Activated gamma-delta T cell treated with Interleukin-2 at 50 U/mL for 16 hours (primary cell): ENCODE measurements at places on chromosomes 7 and 10.

DNA sequence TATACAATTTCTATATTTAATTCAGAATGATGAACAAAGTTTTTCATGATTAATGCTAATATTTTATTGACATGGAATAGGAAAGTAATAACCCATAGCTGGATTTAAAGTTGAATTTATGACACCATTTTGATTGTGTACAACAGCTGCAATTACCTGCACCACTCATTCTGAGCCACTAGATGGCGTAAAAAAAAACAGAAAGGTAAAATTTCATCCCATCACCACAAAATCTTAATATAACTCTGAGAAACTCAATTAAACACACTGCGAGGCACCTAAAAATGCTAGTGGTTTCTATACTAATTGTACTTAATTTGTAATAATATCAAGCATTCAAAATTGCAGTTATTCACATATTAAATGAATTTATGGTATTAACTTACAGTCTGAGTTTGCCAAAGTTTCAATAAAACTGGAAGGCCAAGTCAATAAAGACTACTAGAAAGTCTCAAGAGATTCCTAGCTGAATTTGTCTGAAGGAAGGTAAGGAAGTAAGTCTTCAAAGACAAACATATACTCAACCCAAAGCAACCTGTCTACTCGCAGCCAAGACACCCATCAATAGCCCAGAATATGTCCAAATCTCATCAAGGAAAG lies 182.5 kb downstream of the SKAP2 start:
- no peak for DNase-seq

- no peak for DNase-seq
These were observed 37.4 kb downstream of the RGS10 start for GRCh38 chr10:119505131-119505551.

- DNase-seq, result peak; percentile 86
These were observed at the start of gene LRRD1 for GRCh38 chr7:92178928-92179924. Gene LRRD1 (minus strand): TSS chr7:92179142. CDS start chr7:92165202, 13,940 bp downstream.

GRCh38 chr10:28812384-28813372 lies 135.4 kb downstream of the BAMBI start:
- no peak for DNase-seq

GRCh38 chr10:86992929-86993328 lies 24.6 kb downstream of the ADIRF start:
- DNase-seq, result no peak

GRCh38 chr10:85794553-85794952 lies 572.0 kb downstream of the GRID1 start:
- DNase-seq, result no peak

DNA sequence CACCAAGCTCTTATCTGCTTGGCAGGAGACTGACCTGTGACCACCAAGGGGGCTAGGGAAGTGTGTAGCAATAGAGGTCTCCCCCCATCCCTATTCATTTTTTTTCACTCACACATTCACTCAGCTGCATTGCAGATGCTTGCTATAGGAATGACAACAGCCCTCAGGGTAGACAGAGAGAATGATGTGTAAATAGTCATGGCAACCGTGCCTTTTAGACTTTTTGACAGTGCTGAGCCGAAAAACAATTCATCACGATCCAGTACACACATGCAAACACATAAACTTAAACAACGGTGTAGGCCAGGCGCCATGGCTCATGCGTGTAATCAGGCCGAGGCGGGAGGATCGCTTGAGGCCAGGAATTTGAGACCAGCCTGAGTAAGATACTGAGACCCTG lies 7.6 kb upstream of the ELN start:
- DNase-seq, result no peak

- no peak for DNase-seq
These were observed 127.6 kb upstream of the SLC26A5 start for GRCh38 chr7:103573479-103574058.

GRCh38 chr7:27842094-27842692 lies 102.2 kb downstream of the TAX1BP1 start:
- no peak for DNase-seq

- DNase-seq, result no peak
These were observed 1.9 kb downstream of the LRRC72 start for GRCh38 chr7:16528520-16528919.

DNA sequence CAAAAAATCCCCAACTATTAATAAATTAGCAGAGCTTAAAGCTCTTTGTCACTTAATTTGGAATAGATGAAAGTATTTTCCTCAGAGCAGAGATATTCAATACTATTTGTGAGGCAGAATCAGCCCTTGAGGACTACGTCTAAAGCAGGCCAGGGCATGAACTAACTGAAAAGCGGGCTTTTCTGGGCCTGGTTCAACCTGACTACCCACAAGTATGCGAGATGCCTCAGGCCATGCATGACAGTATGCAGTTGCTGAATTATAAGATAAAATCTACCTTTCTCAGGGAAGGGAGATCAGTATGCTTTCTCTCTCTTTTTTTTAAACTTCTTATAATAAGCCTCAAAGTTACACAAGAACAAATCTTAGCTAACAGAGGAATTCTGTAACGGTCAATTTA lies 20.1 kb downstream of the TMEM168 start:
- no peak for DNase-seq

GRCh38 chr7:114190387-114190786 lies 224.2 kb upstream of the FOXP2 start:
- DNase-seq, result no peak

- DNase-seq, result peak; percentile 51
These were observed 51.3 kb upstream of the VIPR2 start for GRCh38 chr7:159195946-159196345.

- no peak for DNase-seq
These were observed 119.1 kb downstream of the NRBF2 start for GRCh38 chr10:63252095-63252762.

DNA sequence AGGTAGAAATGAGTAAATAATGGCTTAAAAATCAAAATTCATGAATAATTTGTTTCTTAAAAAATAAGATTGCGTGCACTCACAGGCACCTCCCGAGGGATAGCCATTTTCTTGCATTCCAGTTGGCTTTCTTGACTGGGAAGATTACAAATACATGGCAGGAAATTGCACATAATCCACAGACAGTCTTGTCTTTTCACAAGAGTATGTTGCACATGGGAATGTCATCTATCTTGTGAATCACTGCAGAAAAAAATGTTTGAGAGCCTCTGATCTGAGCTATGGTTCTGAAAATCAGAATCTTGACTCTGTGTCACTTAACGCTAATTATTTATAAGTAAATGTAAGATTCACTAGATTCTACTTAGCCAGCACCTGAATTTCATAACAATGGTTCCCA lies 74.1 kb upstream of the PRKG1 start:
- no peak for DNase-seq

GRCh38 chr10:58094985-58095718 lies 172.5 kb downstream of the IPMK start:
- DNase-seq, result no peak

GRCh38 chr10:15075421-15075820 lies 13.2 kb downstream of the ACBD7 start:
- no peak for DNase-seq

DNA sequence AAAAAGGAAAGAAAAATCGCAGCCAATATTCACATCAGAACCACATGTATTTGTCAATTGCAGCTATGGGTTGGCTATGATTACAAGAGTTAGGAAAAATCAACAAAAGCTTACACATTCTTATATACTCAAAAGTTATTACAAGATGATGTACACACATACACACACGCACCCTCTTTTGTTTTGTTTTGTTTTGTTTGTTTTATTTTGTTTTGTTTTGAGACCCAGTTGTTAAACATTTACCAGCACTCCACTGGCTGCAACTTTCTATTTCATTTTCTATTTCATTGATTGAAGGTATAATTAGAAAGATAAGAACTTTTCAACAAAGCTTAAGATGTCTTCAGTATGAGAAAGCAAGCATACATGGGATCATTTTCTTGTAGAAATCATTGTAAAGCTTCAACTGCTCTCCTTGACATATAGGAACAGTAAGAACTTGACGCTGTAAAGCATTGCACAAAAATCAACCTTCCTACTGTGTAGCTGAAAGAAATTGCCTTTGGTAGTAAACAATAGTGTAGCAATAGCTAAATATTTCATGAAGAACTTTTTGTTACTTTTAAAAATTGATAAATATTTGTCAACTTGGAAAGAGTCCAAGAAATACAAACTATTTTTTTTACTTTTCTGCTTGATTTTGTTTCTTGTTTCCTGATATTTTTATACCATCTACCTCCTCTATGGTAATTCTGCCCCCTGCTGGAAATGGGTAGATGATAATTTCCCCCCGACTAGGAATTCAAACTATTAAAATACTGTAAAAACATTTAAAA lies 205.9 kb downstream of the MBL2 start:
- no peak for DNase-seq

GRCh38 chr10:28444031-28444430 lies 88.9 kb upstream of the WAC start:
- no peak for DNase-seq
